Stimulated activated effector memory CD8-positive, alpha-beta T cell treated with anti-CD3 and anti-CD28 coated beads, Interleukin-12 subunit alpha, Interleukin-12 subunit beta, amount 100 ng/mL, for 72 hours (primary cell): ENCODE measurements at places on chromosomes 7 and 10.

DNA sequence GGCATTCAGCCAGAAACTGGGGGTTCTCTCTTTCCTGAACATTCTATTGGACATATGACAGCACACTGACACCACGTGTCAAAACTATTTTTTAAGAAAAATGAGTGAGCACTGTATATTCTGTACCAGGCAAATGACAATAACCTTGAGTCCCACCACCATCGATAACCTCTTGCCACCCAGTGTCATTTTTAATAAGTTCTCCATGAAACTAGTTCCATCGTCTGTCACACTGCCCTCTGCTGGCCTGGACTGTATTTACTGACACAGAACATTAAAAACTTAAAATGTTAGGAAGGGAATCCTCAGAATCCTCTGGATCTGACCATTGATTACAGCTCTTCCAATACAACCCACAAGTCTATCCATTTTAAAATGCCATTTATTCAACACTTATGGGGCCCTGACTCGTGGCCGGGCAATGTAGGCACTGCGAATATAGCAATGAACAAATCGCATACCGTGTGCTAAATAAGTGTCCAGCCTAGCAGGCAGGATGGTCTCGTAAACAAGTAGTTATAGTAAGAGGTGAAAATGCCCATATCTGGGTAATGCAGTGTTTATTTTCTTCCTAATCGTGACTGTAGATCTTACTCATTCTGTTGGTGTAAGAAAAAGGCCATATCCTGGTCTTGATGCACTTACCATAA is 35.9 kb upstream of the CACNB2 start:
- peak; percentile 56 for DNase-seq

GRCh38 chr10:71347587-71348395 is 28.7 kb downstream of the SLC29A3 start:
- no peak for DNase-seq

DNA sequence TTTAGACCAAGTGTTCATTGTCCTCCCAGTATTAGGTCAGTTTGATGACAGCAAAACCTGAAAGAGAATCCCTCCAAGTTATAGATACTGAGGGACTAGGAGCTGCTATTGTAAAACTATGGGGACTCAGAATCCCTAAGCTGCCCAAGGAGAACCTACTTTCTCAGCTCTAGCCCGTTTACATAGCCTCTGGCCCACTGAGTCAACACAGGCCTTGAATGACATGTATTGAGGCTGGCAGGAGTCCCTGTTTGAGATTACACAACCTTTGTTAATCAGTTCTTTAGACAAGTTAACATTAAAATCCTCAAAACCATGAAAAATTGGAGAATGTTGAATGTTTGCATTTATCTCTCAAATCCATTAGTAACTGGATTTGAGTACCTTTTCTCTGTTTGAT is 1079.0 kb downstream of the KCNMA1 start:
- DNase-seq, result no peak

DNA sequence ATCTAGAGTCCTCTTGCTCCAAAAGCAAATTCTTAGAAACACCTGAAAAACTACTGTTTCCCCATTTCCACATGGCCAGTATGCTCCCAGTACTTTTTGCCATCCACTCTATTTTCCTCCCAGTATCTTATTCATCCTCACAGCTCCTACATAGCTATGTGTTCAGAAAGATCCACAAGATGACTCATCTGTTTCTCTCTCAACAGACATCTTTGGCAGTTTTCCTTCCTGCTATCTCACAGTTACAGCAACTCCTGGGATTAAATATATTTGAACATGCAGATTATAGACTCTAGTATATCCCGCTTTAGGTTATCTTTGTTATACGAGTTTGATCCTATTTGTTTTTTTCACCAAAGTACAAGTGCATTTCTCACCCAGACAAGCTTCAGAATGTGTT is 675.6 kb upstream of the POT1 start:
- no peak for DNase-seq

DNA sequence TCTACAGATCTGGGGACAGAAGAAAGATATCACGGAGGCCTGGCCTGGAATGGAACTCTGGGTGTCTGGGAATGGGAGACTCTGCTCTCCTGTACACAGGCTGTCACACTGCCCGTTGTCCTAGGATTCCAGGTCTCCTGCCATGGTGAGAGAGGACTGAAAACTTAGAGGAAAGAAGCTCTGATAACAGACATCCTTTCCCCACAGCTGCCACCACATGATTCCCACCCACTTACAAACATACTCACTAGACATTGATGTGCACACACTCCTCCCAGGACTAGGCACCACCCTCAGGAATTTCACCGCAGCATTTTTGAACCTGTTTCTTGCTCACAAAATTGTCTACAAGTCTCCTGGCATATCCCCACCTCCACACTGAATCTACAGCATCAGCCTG is 5.7 kb downstream of the ZNF92 start:
- no peak for DNase-seq

DNA sequence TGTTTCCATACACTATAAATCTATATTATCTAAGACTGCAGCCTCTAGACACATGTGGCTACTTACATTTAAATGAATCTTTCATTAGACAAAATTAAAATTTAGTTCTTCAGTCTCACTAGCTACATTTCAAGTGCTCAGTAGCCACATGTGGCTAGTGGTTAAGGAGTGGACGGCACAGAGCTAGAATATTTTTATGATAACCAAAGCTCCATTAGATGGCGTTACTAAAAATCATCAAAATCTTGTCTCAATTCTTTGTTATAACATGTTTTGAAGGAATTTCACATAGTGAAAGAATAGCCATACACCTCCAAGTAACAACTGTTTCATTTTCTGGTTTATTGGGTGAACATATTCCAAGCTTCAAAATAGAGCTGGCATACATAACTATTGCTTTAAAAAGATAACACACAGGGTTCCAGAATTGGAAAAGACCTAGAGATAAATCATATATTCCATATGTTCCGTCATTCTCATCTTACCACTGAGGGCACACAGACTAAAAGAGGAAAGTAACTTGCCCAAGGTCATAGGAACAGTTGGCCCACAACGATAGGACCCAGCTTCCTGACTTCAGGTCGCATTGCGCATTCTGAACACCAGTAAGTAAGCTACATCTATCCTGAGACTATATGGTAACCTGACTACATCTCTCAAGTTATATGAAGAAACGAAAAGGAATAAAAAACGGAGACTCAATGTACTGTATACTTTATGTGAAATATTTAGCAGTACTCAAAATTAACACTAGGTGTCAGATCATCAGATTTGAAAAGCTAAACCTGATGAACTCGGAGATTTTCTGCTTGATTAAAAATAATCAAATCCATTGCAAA is 66.6 kb downstream of the CAV1 start:
- no peak for DNase-seq

GRCh38 chr7:116219288-116219687 is 8.9 kb downstream of the TES start:
- DNase-seq, result no peak

GRCh38 chr7:70489813-70490212 is 642.1 kb upstream of the GALNT17 start:
- no peak for DNase-seq

DNA sequence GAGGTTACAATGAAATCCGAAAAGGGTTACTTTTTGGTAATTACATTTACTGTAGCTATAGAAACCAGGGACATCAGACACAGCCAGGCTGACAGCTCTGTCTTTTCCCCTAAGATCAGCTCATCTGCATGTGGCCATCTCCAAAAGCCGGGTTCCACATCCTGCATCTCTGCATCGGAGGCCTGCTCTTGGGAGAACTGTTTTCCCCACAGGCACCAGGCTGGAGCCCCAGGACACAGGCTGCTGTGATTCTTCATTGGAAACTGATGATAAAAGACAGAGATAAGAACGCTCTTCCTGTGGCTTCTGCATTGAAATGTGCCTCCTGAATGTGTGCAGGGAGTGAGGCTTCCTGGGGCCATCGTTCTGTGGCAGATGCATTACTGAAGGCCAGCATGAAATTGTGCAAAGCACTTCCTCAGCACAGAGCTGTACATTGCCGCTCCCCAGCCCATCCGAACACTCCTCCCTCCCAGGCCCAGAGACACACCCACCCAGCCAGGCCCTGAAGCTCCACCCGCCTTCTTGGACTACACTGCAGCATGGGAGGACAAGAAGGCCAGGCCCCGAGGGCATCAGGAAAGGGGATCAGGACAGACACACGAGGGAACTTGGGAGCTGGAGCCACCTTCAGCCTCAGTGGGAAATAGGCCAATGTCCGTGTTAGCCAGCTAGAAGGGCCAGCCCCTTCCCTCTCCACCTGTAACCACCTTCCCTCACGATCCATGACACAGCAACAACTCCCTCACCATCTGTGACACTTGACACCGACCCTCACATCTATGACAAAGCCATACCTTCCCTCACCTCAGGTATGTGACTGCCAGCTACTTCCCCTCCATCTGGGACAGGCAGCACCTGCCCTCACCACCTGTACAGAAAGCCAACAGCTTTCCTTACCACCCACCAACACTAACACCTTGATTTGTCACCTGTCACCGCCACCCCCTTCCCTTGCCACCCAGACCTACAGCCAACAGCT is 113.2 kb downstream of the GRID1 start:
- no peak for DNase-seq

DNA sequence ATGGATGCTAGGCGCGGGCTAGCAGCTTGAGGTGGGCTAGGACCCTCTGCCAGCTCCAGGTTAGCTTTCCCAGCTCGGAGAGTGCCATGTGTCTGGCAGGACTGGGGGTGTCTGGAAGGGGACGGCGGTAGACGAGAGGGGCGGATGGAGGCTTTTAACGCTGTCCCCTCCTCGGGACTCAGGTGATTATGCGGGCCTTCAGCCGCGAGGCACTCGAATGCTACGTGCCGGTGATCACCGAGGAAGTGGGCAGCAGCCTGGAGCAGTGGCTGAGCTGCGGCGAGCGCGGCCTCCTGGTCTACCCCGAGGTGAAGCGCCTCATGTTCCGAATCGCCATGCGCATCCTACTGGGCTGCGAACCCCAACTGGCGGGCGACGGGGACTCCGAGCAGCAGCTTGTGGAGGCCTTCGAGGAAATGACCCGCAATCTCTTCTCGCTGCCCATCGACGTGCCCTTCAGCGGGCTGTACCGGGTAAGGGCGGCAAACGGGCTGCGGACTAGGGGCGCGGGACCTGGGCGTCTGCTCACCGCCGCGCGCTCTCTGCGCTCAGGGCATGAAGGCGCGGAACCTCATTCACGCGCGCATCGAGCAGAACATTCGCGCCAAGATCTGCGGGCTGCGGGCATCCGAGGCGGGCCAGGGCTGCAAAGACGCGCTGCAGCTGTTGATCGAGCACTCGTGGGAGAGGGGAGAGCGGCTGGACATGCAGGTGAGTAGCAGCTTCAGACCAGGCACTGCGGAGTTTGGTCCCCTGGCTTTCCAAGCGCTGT is 1.1 kb downstream of the CYP26A1 start:
- DNase-seq, result peak; percentile 50

DNA sequence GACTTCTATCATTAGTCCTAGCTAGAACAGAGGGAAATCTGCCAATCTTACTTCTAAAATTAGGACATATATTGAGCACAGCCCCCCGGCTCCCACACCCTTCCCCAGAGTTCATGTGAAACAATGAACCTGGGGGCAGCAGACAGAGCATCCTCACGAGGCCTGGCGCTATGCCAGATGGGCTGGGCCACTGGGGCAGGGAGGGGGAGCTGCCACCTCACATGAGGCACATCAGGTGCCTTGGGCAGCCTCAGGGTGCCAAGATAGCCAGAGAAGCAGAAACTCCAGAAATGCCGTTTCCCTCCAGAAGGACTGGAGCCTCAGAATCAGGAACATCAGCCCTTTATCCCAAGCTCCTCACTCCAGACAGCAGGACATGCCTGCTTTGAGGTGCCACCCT is 92.8 kb upstream of the LANCL2 start:
- no peak for DNase-seq

DNA sequence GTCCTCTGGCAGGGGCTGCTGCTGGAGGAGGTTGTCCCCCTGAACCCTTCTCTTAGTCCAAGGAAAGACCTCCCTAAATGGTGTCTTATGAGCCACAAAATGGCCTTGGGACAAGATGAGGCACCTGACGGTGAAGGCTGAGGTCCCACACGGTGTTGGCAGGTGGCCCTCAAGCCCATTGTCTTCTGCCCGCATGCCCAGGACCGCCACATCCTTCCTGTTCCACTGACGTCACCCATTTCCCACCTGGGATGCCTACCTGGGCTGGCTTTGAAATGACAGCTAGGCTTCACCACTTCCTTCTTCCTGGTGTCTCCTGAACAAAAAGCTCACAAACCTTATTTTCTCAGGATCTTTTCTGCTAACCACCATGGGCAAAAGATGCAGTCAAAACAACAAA is 2.1 kb upstream of the DMBT1 start:
- no peak for DNase-seq

GRCh38 chr10:70546584-70546983 is 56.0 kb downstream of the PRF1 start:
- no peak for DNase-seq

DNA sequence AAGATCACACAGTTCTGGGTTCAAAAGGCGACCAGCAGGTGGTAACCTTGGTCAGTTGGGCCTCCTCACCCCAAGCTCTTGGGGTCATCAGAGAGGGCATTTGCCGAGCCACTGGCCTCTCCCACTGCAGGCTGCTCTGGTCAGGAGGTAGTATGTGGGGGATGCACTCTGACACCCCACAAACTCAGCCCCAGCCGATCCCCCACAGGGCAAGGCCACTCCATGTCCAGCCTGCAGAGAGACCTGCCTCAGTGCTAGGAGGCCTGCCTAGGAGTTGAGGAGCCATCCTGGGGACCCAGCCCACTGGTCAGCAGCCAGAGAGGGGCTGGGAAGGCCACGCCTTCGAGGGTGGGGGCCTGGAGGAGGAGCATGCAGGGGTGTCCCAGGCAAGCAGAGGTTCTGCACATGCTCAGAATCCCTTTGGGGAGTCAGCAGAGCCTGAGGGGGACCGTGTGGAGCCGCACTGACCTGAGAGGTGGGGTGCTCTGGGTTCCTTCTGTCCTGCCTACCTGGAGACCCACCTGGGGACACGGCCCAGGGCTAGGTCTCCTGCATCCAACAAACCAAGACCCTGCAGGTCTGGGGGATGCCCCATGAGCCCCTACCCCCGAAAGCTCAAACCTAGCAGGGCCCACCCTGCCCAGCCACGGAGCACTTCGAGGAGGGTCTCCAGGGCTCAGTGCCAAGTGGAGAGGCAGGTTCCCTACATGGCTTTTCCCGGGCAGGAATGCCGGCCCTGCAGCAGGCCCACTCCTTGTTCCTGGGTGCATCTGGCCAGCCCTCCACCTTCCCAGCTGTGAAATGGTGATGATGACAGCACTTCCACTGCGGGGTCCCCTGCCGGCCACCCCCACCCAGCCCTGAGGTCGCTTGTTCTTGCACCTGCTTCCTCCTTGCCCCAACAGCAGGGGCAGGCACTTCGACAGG is 58.5 kb downstream of the RASGEF1A start:
- no peak for DNase-seq

GRCh38 chr7:51357821-51358220 is 41.2 kb upstream of the COBL start:
- no peak for DNase-seq

GRCh38 chr10:93063977-93064660 is 3.5 kb downstream of the CYP26C1 start:
- DNase-seq, result no peak

DNA sequence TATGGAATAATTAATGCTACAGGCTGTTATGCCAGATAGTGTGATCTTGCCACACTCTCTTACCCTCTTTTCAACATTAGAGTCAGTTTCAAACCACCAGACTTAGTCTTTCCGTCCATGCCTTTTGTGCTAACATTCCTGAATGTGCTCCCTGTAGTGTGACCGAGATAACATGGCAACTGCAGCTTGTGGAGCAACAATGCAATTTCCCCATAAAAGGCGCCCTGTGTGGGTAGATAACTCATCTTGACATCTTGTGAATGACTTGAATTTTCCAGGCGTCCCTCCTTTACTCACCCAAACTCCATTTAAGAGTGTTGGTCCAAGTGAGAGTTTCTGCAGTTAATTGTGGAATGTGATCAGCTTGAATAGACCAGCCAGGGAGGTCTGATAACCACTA is 99.6 kb downstream of the DNAH11 start:
- DNase-seq, result no peak
